Stimulated activated CD8-positive, alpha-beta memory T cell treated with anti-CD3 and anti-CD28 coated beads, Interleukin-4, amount 100 ng/mL, for 4 hours (primary cell): ENCODE measurements at places on chromosomes 1 and 21.
A peak's percentile ranks its signal among the peaks of the same experiment; 100 is the strongest.

GRCh38 chr1:230083053-230083452 lies 16.0 kb downstream of the GALNT2 start:
- no peak for DNase-seq

DNA sequence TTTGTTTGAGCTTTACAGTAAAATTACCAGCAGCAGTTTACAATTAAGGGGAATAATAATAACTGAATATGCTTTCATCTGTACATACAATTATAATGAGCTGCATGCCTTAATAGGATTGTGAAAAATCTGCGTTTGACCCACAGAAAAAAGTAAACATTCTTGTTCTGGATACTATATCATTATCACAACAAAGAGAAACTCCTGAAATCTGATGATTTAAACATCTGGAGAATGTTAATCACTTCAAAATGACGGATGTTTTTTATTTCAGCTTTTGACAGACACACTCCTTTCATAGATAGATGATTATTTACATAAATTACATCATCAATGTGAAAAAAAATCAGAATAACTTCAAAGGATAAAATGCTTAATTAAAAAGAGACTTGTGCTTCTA lies 58.5 kb downstream of the TYW3 start:
- DNase-seq: no peak

DNA sequence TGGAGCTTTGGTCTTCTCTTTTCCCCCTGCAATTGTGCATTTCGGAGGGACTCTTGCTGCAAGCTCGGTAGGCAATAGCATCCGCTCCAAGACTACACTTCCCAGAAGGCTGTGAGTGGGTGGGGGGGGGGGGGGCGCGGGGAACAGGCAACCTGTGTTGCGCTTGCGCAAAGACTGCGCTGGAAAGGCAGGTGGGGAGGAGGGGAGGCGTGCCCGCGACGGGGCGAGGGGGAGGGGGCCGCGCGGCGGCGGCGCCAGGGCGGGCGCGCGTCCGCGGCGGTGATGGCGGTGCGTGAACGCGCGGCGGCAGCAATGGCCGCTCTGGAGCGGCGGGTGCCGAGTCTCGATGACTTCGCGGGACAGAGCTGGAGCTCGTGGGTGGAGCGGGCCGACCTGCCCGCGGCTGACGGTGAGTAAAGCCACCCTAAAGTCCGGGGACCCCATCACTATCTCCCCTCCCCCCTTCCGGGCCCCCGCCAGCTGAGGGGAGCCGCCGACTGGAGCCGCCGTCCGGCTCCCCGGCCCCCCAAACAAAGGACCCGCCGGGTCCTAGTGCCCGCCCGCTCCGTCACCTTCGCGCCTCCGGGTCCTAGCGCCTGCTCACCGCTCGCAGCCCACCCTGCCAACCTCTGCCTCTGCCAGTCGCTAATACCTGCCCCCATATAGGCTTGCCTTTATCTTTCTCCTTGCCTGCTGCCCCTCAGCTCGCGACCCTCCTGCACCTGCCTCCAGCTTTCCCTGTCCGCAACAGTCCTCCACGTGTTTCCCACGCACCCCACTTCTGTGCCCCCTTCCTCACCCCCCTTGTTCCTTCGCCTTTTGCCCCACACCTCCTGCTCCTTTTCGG lies at the start of gene ATXN7L2:
TSS of gene ATXN7L2 (plus strand) at position 234 of the 847 bp plus-strand sequence. CDS start at position 283, 49 bp downstream.
- DNase-seq: peak; percentile 72

DNA sequence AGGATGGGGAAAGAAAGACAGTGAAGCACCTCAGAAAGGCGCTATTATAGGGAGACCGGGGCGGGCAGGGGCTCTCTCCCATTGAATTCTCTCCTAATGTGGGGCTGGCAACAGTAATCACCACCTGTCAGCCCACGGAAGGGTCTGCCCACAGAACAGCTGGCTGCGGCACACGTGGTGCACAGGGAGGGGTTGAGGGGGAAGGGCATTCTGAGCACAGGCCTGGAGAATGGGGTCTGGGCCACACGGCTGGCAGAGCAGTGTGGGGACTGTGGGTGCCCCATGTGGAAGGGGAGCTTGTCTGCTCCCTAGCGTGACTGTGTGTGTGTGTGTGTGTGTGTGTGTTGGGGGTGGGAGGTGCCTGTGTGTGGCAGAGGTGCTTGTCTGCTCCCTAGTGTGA lies 4.1 kb downstream of the OLFML3 start:
- DNase-seq: no peak

- no peak for DNase-seq
Measured at GRCh38 chr1:91809317-91809716, 76.6 kb downstream of the TGFBR3 start.

DNA sequence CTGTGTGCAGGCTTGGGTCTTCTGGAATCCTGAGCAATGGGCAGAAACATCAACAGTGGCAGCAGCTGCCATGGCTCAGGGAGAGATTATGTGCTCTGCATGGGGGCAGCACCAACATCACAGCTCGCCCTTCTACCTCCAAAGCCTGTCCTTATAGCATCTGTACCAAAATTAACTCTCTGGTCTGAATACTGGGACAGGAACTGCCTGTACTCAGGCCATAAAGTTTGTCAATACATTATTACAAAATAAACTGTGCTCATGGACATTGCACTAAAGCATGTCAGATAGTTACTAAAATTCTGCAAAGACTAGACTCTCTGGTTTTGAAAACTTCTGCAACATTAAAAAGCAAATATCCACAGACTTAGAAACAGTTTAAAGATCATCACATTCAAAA lies 91.6 kb downstream of the ZC3H11B start:
- DNase-seq: no peak

DNA sequence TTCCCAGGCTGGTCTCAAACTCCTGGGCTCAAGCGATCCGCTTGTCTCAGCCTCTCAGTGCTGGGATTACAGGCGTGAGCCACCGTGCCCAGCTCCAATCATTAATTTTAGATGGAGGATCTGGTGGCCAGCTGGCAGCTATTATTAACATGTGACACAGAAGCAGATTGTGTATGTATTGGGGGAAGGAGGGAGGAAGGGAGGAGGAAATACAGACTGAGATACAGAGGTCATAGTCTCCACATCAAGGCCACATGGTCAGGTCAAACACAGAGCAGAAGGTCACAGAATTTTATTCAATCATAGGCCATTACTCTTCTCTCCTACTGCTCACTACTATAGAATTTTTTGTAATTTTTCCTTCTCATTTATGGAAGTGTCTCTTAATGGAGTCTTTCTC lies 57.9 kb upstream of the ADORA3 start:
- no peak for DNase-seq

DNA sequence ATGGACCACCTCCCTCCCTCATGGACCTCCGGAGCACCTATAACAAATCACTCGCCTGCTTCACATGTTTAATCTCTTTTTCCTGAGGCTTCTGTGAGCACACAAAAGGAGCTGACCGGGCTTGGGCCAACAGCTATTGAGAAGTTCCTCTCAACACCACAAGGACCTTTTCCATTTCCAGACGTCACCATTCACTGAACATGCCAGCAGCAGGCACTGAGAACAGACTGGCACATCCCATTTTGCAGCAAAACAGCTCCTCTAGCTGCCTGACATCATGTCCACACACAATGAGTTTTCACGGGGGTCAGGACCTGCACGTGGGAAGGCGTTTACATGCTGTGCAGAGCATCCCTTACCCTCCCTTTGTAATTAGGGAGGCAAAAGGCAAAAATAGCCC lies 11.0 kb downstream of the SUSD4 start:
- DNase-seq: no peak

- DNase-seq: no peak
Measured at GRCh38 chr1:92029241-92029922, 403 bp upstream of the EPHX4 start.
